Activated naive CD4-positive, alpha-beta T cell treated with anti-CD3 and anti-CD28 coated beads, Interleukin-2, amount 10 ng/mL, durations not matched to agents 7 days and 5 days (primary cell): ENCODE measurements at places on chromosomes 7 and 10.

- no peak for DNase-seq
Observed at GRCh38 chr10:77251297-77252013, 386.2 kb downstream of the KCNMA1 start.

GRCh38 chr10:109886037-109886780, 37.1 kb downstream of the XPNPEP1 start:
- DNase-seq: no peak

- DNase-seq: no peak
Observed at GRCh38 chr10:63994371-63994770, 473.2 kb downstream of the REEP3 start.

- no peak for DNase-seq
Observed at GRCh38 chr10:18456984-18457383, 194.4 kb downstream of the NSUN6 start.

GRCh38 chr10:48792121-48792520, 107.4 kb downstream of the WDFY4 start:
- no peak for DNase-seq

DNA sequence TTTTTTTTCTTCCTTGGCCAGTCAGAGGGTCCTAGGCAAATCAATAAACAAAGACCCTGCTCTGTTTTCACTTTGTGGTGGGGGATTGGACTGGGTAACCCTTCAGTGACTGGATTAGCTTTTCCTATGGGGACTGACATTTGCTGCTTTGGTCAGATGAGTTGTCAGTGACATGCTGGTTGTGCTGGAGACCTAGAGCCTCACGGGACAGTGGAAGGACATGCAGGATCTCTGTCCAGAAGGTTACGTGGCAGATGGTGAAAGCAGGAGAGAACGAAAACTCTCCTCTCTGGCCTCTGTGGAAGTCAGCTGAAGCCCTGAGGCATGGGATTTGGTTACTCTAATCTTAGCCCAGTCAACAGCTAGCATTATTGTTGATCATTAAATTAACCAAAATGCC, 90.0 kb upstream of the BMPER start:
- no peak for DNase-seq
